Posterior cingulate gyrus (tissue), 11 donors: ENCODE measurements at places on chromosomes 11 and 22.

DNA sequence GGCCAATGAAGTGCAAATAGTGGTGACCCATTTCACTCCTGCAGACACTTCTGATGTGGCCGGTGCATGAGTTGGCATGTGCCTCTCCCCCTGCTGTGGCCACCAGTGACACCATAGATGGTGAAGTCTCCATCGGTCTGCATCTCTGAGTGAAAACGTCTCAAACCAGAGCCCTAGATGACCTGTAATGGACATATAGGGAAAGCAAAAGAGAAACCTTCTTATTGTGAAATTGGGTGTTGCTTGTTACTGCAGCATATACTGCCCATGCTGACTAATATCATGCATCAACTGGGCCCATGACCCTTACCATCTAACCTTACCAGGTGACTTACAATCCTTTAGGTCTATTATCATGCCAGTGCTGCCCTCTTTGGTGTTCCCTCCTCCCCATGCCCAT lies 11.7 kb upstream of the VPS37C start:
- DNase-seq = no peak

DNA sequence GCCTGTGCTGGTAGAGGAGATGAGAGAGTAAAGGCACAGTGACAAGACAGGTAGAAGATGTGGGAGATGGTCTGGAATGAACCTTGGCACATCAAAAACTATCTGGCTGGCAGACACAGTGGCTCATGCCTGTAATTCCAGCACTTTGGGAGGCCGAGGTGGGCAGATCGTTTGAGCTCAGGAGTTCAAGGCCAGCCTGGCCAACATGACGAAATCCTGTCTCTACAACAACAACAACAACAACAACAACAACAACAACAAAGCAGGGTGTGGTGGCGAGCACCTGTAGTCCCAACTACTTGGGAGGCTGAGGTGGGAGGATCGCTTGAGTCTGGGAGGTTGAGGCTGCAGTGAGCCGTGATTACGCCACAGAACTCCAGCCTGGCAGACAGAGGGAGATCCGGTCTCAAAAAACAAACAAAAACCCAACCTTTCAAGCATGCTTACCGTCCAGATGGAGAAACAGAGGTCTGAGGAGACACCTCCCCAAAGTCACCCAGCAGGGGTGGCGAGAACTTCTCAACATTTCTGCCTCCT lies 11.8 kb downstream of the KCTD21 start:
- DNase-seq = no peak

DNA sequence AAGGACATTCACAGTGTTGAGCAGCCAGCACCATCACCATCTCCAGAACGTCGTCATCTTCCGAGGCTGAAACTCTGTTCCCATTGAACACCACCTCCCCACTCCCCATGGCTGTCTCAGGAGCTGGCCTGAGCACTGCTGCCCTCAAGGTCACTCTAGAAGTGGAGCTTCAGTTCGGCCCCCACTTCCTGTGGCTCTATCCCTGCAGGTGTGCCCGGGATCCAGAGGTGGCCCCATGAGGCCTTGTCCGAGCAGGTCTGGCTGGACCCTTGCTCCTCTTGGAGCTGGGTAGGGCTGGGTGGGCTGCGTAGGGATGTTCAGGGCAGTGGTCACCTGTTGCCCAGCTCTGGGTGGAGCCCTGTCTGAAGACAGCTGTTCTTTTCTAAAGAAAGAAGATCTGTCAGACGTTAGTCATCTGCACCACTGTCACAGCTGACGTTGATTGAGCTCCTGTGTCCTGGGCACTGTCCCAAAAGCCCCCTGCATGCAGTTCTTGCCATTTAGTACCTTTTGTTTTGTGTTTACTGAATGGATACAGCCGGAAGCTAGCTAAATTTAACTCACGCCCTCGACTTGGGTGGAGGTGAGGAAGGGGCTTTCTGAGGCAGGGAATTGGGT lies 75.5 kb upstream of the CLDN5 start:
- DNase-seq = no peak

GRCh38 chr11:46304605-46305179 lies 27.2 kb downstream of the CREB3L1 start:
- no peak for DNase-seq

DNA sequence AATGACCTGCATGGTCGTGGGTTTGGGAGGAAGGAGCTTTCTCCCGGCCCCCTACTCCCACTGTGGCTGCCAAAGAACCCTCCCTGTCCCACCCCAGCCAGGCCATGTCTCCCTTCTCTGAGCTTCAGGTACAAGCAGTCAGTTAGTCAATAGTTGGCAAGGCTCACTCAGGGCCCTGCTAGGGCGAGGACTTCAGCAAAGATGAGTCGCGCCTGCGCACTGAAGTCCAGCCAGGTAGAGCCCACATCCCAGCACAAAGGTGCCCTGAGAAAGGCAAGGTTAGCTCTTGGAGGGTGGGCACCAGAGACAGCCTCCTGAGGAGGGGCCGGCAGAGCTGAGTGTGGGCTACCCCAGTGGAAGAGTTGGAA lies 11.1 kb downstream of the C11orf86 start:
- DNase-seq = no peak

GRCh38 chr11:60905551-60906113 lies 753 bp downstream of the PRPF19 start:
- DNase-seq = no peak

GRCh38 chr11:28107191-28107749 lies 686 bp downstream of the KIF18A start:
- no peak for DNase-seq

- DNase-seq = no peak
These were observed 57.5 kb downstream of the CACNA1I start for GRCh38 chr22:39627865-39628562.

DNA sequence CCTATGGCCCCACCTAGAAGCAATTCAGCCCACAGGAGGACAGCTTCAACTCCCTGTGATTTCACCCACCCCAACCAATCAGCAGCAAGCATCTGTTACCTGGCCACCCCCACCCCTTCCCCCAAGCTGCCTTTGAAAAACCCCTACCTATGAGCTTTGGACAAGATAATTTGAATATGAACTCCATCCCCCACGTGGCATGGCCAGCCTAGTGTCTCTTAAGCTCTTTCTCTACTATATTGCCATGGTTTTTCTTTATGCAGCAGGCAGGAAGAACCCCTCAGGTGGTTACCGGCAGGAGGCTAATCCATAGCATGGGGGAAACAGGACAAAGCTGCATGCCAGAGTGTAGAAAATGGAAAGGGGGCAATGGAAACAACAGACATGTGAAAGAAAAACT lies 29.0 kb downstream of the CTSC start:
- DNase-seq = no peak

- no peak for DNase-seq
These were observed 624.7 kb upstream of the B3GAT1 start for GRCh38 chr11:135036488-135037297.

GRCh38 chr11:73507086-73507485 lies 90.8 kb downstream of the FAM168A start:
- DNase-seq = no peak

- peak; percentile 41 for DNase-seq
These were observed 9.2 kb downstream of the KCNC1 start for GRCh38 chr11:17743808-17744119.

DNA sequence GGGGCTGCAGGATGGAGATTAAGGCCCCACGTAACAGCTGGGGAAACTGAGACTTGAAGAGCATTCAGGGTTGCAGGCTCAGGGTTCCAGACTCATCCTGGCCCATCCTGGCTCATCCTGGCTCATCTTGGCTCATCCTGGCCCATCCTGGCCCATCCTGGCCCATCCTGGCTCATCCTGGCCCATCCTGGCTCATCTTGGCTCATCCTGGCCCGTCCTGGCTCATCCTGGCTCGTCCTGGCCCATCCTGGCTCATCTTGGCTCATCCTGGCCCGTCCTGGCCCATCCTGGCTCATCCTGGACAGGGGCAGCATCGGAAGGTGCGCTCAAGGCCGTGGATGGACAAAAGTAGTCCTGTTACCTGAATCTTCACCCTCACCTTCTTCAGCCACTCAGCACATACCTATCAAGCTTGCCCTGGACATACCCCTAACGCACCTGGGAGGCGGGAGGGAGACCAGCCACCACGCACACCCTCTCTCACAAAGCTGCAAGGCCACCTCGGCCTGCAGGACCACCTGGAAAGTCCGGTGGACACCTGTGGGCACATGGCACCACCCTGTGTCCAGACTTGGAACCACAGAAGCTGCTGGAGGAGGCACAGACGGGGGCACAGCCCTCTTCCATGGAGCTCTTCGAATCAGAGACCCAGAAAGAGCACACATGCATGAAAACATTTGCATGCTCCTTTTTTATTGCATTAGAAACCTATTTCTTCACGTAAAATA lies 20.3 kb upstream of the NLRP6 start:
- no peak for DNase-seq

GRCh38 chr11:63875506-63876065 lies 36.7 kb downstream of the MARK2 start:
- no peak for DNase-seq
